ENCODE measurements at places on chromosomes 7 and 10.
A peak's percentile ranks its signal among the peaks of the same experiment; 100 is the strongest.

GRCh38 chr10:98201760-98202159, 66.2 kb downstream of the LOXL4 start:
- H3K4me3 ChIP-seq: no peak overlapping the region
- H3K4me1 ChIP-seq: peaks cover 12% of the 10 kb centered on the region
- no peaks in the 10 kb centered on the region for H3K27me3 ChIP-seq
- no peak for DNase-seq
- no peak overlapping the region for H3K27ac ChIP-seq
- peaks cover 1% of the 10 kb centered on the region for H3K36me3 ChIP-seq

- no peak for DNase-seq
- peaks cover 18% of the 10 kb centered on the region for H3K4me1 ChIP-seq
- no peak overlapping the region for H3K4me3 ChIP-seq
- no peaks in the 10 kb centered on the region for H3K36me3 ChIP-seq
- peaks cover 5% of the 10 kb centered on the region for H3K27me3 ChIP-seq
These were observed 33.6 kb downstream of the SLC18A2 start for GRCh38 chr10:117274509-117274908.

- H3K36me3 ChIP-seq: no peaks in the 10 kb centered on the region
- no peaks in the 10 kb centered on the region for H3K27me3 ChIP-seq
- no peak for DNase-seq
- no peak overlapping the region for H3K4me3 ChIP-seq
- peak overlapping the region; percentile 37 for H3K27ac ChIP-seq
These were observed 273.8 kb downstream of the AUTS2 start for GRCh38 chr7:69871886-69872569.

DNA sequence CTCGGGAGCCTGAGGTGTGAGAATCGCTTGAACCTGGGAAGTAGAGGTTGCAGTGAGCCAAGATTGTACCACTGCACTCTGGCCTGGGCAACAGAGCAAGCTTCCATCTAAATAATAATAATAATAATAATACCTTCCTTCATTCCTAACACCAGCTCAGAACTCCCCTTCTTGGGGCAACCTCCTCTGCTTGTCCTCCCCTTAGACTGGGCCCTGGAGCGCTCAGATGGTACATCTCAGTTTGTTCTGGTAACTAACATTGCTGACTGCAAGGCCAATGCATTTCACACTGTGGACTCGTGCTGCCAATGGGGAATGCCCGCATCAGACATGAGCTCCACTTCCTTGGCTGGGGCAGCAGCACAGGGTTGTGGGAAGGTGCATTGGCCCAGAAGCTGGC, 77.6 kb downstream of the C10orf105 start:
- H3K27ac ChIP-seq: no peak overlapping the region
- no peaks in the 10 kb centered on the region for H3K36me3 ChIP-seq
- H3K27me3 ChIP-seq: peaks cover 38% of the 10 kb centered on the region
- H3K4me3 ChIP-seq: no peak overlapping the region
- no peak for DNase-seq
- H3K4me1 ChIP-seq: peaks cover 18% of the 10 kb centered on the region

Data from progenitor cell of endocrine pancreas (in vitro differentiated cells).